ENCODE measurements at places on chromosomes 11 and 22.
A peak's percentile ranks its signal among the peaks of the same experiment; 100 is the strongest.

DNA sequence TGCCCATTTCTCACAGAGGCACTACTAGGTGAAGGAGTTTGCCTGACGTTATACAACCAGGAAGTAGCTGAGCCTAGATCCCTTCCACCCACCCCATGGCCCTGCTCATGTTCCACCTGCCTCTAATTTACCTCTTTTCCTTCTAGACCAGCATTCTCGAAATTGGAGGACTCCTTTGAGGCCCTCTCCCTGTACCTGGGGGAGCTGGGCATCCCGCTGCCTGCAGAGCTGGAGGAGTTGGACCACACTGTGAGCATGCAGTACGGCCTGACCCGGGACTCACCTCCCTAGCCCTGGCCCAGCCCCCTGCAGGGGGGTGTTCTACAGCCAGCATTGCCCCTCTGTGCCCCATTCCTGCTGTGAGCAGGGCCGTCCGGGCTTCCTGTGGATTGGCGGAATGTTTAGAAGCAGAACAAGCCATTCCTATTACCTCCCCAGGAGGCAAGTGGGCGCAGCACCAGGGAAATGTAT lies 14.1 kb downstream of the PIK3IP1 start:
- no peak overlapping the region for H3K4me3 ChIP-seq
- DNase-seq: no peak
- peaks cover 16% of the 10 kb centered on the region for H3K36me3 ChIP-seq
- no peaks in the 10 kb centered on the region for H3K27me3 ChIP-seq

- H3K27me3 ChIP-seq: no peaks in the 10 kb centered on the region
- H3K27ac ChIP-seq: no peak overlapping the region
- H3K4me1 ChIP-seq: no peaks in the 10 kb centered on the region
- no peaks in the 10 kb centered on the region for H3K36me3 ChIP-seq
These were observed 651.7 kb downstream of the NELL1 start for GRCh38 chr11:21321072-21321471.

DNA sequence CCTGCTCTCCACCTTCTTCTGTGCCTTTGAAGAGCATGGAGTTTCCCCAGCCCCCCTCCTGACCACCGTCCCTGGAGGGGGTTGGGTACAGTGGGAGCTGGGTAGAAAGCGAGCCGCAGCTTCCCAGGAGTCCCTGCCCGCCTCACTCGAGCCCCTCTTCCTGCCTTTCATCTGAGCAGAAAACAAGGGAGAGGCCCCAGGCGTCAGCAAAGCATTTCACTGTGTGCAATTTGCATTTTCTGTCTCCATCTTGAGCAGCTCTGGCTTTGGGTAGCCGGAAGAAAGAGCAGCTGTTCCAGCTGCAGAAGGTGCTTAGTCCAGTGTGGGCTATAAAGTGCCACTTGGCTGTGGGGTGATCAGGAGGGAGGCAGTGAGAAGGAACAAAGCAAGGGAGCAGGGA lies 229.7 kb downstream of the CEP164 start:
- H3K4me1 ChIP-seq: peaks cover 2% of the 10 kb centered on the region
- H3K36me3 ChIP-seq: no peaks in the 10 kb centered on the region
- no peak for DNase-seq
- H3K4me3 ChIP-seq: no peak overlapping the region
- no peaks in the 10 kb centered on the region for H3K27me3 ChIP-seq

DNA sequence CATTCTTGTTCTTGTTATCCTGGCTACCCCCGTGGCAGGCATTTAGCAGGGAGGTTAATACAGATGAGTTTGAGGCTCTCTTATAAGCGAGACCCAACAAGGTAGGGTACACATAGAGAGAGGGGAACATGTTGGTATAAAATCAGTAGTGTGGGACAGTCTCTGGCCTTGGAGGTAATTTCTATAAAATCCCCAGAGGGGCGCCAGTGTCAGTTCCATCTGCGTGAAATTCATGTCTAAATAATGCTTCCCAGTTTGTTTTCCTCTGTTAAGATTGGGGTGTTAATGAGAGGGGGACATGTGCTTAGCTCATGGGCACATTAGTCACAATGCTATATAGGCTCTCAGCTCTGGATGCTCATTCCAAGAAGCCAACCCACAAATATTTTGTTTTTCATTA lies 150.7 kb downstream of the MYO18B start:
- H3K4me1 ChIP-seq: no peaks in the 10 kb centered on the region
- H3K27ac ChIP-seq: no peak overlapping the region
- no peak overlapping the region for H3K4me3 ChIP-seq
- DNase-seq: no peak
- no peaks in the 10 kb centered on the region for H3K27me3 ChIP-seq
- no peaks in the 10 kb centered on the region for H3K36me3 ChIP-seq

GRCh38 chr11:2812371-2812991 lies 73.1 kb downstream of the CDKN1C start:
- H3K27me3 ChIP-seq: peaks cover 36% of the 10 kb centered on the region
- no peak overlapping the region for H3K27ac ChIP-seq
- no peaks in the 10 kb centered on the region for H3K36me3 ChIP-seq
- H3K4me3 ChIP-seq: no peak overlapping the region
- H3K4me1 ChIP-seq: no peaks in the 10 kb centered on the region
- DNase-seq: no peak

GRCh38 chr11:122851366-122851966 lies 13.2 kb downstream of the CRTAM start:
- no peak for DNase-seq
- no peaks in the 10 kb centered on the region for H3K27me3 ChIP-seq
- no peaks in the 10 kb centered on the region for H3K36me3 ChIP-seq
- H3K27ac ChIP-seq: no peak overlapping the region

GRCh38 chr22:24432059-24432853 lies 4.9 kb downstream of the ADORA2A start:
- DNase-seq: no peak
- H3K36me3 ChIP-seq: no peaks in the 10 kb centered on the region
- H3K27me3 ChIP-seq: no peaks in the 10 kb centered on the region
- peaks cover 6% of the 10 kb centered on the region for H3K4me1 ChIP-seq

DNA sequence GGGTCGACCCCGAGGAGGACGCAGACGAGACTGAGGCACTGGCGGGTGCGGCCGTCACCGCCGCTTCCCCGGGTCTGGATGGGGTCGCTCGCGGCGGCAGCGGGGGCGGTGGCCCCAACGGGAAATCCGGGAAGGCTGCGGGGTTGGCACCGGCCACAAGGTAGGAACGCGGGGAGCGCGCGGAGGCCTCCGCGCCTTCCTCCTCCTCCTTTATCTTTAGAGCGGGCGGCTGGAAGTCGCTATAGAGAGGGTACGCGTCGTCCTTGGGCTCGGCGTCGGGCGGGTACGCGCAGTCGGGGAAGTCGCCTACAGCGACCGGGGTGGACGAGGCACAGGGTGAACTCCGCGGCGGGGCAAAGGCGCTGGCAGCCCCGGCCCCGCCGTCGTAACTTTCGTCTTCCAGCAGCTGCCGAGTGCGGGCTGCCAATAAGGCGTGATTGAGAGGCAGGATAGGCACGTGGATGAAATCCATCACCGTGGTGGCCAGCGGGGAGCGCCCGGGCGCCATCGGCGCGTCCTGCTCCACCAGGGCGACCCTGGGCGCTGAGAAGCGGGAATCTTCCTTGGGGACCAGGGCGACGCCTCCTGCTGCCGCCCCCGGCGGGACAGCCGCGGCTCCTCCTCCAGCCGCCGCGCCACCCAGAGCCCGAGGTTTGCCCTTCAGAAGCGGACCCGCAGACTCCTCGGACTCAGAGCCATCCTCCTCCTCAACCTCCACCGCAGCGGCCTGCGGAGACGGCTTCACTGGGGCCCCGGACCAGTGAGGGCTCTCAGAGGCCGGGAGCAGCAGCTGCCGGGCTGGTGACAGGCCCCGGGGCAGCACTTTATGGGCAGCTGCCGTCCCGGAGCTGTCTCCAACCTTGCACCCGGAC lies 1.7 kb downstream of the PGR start:
- peak overlapping the region; percentile 47 for H3K4me3 ChIP-seq
- H3K4me1 ChIP-seq: no peaks in the 10 kb centered on the region
- no peak overlapping the region for H3K27ac ChIP-seq

DNA sequence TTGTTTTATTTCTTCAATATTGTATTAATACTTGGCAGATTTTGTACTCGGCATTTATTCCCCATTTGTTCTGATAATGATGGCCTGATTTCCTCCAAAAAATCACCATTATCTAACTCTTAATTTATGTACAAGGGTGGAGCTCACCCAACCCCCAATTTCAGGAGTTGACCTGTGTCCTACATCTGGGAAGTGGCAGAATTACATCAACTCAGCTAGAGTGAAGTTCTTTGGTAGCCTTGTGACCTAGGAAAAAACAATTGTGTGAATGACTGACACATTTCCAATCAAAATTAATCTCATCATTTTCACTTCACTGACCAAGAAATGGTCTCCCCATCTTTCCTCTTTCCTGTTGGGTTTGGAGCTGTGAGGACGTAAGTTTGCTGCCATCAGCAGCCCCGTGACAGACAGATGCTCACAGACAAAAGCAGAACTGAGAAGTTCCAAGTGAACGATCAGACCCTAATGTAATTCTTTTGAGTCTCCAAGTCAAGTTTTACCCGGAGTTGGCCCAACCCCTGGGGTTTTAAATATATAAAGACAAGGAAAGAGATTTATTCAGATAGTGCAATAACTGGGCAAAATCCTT lies 16.6 kb upstream of the MS4A6E start:
- DNase-seq: no peak
- H3K27me3 ChIP-seq: no peaks in the 10 kb centered on the region
- no peak overlapping the region for H3K4me3 ChIP-seq
- H3K27ac ChIP-seq: no peak overlapping the region

DNA sequence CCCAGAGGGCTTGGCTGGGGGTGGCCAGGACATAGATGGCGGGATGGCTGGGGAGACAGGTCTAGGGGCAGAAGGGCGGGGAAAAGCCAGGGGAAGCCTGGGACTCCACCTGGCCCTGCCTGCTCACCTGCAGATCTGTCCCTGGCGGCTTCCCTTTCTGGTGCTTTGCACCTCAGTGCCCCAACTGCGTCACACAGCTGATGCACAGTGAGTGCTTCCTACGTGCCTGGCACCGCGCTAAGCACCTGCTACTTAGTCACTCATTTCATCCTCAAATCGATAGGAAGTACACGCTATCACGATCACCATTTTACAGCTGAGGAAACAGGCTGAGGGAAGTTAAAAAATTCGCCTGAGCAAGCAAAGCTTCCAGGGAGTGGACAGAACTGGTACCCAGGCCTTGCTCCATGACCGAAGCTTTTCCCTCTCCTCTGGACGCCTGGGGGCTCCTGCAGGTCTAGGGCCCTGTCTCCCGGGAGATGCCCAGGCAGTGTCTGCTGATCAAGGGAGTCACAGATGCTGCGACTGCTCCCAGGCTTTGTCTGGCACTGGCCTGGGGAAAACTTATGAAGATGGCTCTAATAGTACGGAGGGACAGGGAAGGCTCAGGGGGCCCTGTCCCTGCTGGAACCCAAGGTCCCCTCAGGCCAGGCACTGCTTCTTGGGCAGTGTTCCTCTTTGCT lies 63.0 kb upstream of the TTLL12 start:
- H3K27me3 ChIP-seq: no peaks in the 10 kb centered on the region
- H3K36me3 ChIP-seq: no peaks in the 10 kb centered on the region
- H3K4me1 ChIP-seq: no peaks in the 10 kb centered on the region

DNA sequence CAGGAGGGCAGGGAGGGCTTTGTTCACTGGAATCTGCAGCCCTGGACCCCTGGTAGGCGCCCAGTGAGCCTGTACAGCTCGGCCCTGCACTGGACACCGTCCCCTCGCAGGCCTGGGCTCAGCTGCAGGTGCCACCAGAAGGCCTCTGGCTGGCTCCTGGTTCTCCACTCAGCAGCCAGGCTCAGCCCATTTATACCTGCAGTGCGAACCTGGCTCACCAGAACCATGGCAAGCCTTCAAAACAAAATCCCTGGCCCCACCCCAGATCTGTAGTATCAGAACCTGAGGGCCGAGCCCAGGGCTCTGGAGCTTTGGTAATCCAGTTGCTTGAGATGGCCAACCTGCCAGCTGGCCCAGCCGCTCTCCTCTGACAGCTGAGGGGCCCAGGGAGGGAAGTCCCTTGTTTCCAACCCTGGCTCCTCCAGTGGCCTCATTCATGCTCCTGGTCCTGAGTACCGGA lies 870 bp upstream of the FREY1 start:
- no peaks in the 10 kb centered on the region for H3K27me3 ChIP-seq
- DNase-seq: no peak
- H3K27ac ChIP-seq: no peak overlapping the region
- no peaks in the 10 kb centered on the region for H3K4me1 ChIP-seq

- H3K4me1 ChIP-seq: no peaks in the 10 kb centered on the region
- no peaks in the 10 kb centered on the region for H3K27me3 ChIP-seq
- no peaks in the 10 kb centered on the region for H3K36me3 ChIP-seq
- no peak for DNase-seq
These were observed 828.1 kb upstream of the FAT3 start for GRCh38 chr11:91396236-91397133.

DNA sequence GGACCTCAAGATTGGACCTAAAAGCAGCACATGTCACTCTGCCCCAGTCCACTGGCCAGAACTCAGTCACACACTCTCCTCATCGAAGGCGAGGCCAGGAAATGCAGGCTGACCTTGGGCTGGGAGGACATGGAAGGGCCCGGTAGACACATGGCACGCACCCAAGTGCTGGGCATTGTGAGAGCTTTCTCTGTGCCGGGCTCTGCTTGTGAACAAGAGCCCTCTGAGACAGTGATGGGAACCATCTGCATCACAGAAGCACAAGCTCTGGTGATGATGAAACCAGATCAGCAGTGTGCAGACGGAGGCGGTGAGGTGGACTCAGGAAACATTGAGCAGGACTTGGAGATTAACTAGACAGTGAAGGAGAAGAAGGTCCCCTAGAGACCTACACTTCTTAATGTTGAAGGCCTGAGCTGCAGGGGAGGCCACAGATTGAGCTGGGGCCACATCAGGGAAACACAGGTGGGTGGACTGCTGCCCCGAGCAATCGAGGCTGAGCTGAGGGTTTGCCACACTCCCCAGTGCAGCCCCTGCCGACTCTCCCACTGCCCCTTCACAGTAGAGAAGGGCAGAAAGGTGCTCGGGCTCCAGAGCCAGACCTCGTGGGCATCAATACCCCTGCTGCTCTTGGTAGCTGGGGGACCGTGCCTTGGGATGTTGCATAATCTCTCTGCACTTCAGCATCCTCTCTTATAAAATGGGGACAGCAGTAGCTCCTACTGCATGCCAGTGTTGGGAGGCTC lies 1460.5 kb downstream of the TBC1D22A start:
- H3K4me1 ChIP-seq: peaks cover 3% of the 10 kb centered on the region
- peak; percentile 19 for DNase-seq
- no peaks in the 10 kb centered on the region for H3K36me3 ChIP-seq
- H3K27ac ChIP-seq: no peak overlapping the region
- H3K27me3 ChIP-seq: no peaks in the 10 kb centered on the region
- H3K4me3 ChIP-seq: no peak overlapping the region

DNA sequence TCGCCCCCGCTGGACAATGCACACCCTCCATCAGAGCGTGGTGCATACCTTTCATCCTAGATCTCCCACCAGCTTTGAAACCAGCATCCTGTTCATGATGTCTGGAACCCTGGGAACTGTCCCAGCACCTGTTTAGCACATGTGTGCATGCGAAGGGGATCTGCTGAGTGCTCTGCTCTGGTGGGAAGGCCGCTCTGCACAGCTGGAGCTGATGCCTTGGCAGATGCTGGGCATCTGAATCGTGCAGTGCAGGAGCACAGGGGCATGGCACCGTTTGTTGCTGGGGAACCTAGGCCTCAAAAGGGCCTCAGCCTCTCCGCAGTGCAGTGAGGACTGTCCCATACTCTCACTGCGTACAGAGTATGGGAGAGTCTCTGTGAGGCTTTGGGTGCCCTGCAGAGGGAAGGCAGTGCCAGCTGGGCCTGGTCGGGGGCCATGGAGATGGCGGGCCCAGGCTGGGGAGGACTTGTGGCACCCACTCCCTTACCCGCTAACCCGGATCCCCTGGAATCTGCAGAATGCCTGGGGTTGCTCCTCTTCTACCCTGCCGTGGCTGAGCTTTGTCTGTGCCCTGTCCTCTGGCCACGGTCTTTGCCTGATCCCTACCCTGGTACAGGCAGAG lies 72.9 kb upstream of the ATXN10 start:
- H3K36me3 ChIP-seq: no peaks in the 10 kb centered on the region
- no peaks in the 10 kb centered on the region for H3K27me3 ChIP-seq
- DNase-seq: no peak
- no peak overlapping the region for H3K27ac ChIP-seq
- peaks cover 4% of the 10 kb centered on the region for H3K4me1 ChIP-seq
- no peak overlapping the region for H3K4me3 ChIP-seq
